ENCODE measurements at places on chromosomes 1 and 21. TPM values are rescaled to one million over a fixed set of nuclear protein-coding genes. Genes with fewer than 3 reads are reported as not detected.

DNA sequence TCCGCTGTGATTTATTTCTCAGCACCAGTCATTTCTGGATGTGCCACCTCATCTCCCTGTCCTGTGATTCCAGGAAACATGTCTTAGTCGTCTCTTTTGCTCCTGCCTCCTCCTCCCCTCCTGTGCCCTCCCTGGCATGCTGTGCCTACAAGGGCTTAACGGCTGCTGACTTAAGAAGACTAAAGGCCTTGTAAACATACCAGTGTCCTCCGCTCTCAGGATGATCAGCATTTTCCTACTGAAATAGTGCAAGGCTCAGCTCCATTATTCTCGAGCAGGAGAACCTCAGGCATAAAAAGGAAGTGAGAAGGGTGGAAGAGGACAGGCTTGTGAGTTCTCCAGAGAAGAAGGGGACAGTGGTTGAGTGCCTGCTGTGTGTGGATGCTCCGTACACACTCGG is 61.6 kb upstream of the RUNX3 start:
- DNase-seq: no peak

DNA sequence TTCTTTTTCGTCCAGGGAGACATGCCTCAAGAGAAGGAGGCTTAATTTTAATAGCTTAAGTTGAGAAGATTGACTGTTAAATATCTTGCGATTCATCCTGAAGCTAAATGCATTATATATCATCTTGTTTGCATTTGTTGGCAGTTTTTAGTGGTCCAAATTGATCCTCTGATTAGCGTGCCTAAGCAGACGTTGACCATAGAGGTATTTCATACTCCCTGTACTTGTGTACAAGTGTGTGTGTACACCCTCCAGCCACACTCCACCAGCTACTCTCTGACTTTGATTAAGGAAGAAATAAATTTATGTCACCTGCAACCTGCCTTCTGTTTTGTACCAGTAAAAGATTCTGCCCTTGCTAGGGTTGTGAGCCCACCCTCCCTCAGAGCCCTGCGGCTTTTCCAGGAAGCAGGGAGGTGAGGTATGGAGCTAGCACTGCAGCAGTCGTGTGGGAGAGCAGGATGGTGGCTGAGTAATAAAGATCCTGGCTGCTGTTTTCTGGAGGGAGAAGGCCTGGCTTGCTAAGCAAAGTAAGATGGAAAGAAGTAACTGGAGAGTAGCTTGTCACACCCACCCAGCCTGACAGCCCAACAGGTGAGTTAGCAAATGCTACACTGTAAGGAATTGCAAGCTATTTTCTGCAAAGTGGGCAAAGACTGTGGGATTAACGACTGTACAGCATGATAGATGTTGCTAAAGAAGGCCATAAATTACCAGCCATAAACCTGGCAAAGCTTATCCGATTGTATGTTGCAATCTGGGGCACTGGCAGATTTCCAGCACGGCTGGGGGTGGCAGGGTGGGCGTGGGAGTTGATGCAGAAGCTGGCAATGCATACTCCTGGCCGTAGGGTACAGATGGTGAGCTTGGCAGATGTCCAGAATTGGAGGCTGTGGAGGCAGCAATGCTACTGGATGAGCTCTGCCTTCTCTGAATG is 170.2 kb downstream of the TNR start:
- DNase-seq: peak; percentile 21

GRCh38 chr21:26405735-26406361 is 167.2 kb downstream of the CYYR1 start:
- DNase-seq: peak; percentile 20

- no peak for DNase-seq
Observed at GRCh38 chr1:109282497-109282951, 421 bp downstream of the PSRC1 start.

GRCh38 chr1:110465814-110466380 is 14.9 kb downstream of the PROK1 start:
- no peak for DNase-seq

OXCT2 gene
- total RNA-seq: 0.60 TPM

FCGR3B gene
- total RNA-seq: not detected

FAM177B gene
- not detected for total RNA-seq

Measured in endothelial cell of umbilical vein (primary cell).